NCI-H1436 treated with DMSO at 0.1 percent for 48 hours (cell line): ENCODE measurements at places on chromosomes 4 and X.

- no peak for DNase-seq
Measured at GRCh38 chr4:126445596-126445995, 1130.8 kb downstream of the FAT4 start.

- no peak for DNase-seq
Measured at GRCh38 chr4:31100536-31100935, 380.4 kb downstream of the PCDH7 start.

- no peak for DNase-seq
Measured at GRCh38 chr4:85372966-85373365, 102.0 kb upstream of the ARHGAP24 start.

GRCh38 chr4:184487503-184487902 is 13.2 kb upstream of the IRF2 start:
- no peak for DNase-seq

GRCh38 chr4:48162162-48162561 is 28.1 kb upstream of the TXK start:
- no peak for DNase-seq

DNA sequence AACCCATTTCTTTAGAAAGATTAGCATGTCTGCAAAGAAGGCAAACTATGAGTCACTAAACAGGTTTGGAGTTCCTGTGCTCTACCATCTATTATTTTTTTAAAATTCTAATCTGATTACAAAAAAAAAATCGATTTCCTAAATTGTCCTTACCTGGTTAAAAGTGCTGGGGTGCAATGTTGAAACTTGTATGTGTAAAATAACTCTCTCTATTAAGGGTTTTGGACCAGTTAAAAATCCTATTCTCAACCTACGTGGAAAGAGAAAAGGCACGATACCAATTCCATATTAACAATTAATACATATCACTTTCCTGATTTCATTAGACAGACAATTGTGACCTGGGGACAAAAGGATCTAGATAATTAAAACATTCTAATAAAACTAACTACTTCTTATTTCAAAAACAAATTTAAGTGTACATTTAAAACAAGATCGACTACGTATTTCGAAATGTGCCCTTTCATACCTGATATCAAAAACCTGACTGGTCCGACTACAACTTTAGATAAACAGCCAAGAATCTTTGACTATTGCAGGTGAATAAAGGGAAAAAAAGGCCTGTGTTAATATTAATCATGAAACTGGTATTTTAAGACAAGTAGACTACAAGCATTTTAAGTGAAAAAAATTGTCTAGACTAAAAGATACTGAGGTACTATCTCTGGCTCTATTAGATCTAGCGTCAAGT is 21.2 kb downstream of the AADAT start:
- no peak for DNase-seq
